ENCODE measurements at places on chromosomes 7 and 10.

- no peak for DNase-seq
These were observed 61.7 kb downstream of the VOPP1 start for GRCh38 chr7:55510621-55511020.

DNA sequence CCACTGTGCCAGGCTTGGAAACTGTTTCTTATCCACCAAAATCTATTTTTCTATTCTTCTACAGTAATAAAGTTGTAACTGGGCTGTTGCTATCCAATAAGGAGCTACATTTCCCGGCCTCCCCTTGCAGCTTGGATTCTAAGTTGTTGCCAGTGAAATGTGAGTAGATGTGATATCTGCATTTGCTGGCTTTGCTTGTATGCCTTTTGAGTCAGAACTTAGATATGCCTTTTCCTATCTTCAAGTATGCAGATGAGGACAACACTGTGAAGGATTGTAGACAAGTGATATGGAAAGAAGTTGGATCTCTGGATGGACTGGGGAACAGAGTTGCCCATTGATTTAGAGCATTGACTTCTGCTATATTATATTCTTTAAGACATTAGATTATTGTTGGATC lies 236.9 kb downstream of the REEP3 start:
- DNase-seq = no peak

GRCh38 chr7:15947754-15948153 lies 261.3 kb upstream of the MEOX2 start:
- DNase-seq = no peak

DNA sequence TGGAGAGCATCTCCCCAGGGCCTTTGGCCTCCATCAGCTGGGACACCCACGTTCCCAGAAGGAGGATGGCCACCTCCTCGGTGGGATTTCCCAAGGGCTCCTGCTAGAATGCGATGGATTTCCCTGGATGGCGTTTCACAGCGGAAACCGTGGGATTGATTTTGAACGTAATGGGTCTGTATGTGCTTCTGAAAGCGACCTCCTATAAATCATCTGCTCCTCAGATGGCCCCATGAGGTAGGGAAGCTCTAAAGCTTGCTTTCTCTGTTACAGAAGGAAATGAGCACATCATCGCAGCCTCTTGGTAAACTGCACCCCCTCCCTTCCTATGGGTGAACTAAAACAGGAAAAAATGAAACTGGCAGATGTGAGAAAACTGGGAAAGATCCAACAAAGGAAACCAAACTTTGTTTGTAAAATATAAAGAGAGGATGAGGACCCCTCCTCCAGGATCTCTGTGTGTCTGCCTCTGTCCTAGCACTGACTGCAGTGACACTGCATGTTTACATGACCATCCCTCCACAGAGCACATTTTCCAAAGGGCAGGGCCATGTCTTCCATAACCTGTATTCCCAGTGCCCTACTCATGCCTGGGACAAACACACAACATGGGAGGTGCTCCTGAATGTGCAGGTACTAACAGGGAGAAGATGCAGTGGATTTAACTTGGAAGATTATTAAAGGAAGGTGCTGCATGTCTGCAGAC lies 57.6 kb downstream of the LYZL1 start:
- DNase-seq = no peak

GRCh38 chr10:75916906-75917305 lies 485.5 kb downstream of the LRMDA start:
- no peak for DNase-seq

GRCh38 chr10:110919971-110920881 lies 822 bp downstream of the SHOC2 start:
- DNase-seq = no peak

GRCh38 chr10:72525277-72525676 lies 100.6 kb downstream of the MICU1 start:
- DNase-seq = no peak

DNA sequence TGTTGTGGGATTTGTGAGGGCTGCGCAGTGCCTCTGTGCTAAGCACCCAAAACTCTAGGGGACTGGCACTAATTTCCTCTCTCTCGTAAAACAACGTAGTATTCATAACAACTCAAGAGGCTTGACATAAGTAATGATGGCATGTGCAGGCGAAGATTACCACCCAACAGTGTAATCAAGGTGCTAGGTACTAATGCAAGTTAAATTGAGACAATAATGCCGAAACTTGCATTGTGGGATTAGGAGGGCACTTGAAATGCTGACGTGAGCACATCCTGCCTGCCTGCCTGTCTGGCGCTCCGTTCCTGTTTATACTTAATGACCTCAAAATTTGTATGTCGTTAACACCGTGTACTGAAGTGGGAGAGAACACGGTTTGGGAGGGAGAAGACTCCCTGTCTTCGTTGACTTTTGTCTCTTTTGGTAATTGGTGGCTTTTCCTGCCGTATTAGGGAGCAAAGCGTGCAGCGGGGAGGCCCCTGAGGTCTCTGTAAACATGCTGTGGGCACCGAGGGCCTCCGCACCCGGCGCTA lies 139.0 kb downstream of the MGMT start:
- DNase-seq = no peak

DNA sequence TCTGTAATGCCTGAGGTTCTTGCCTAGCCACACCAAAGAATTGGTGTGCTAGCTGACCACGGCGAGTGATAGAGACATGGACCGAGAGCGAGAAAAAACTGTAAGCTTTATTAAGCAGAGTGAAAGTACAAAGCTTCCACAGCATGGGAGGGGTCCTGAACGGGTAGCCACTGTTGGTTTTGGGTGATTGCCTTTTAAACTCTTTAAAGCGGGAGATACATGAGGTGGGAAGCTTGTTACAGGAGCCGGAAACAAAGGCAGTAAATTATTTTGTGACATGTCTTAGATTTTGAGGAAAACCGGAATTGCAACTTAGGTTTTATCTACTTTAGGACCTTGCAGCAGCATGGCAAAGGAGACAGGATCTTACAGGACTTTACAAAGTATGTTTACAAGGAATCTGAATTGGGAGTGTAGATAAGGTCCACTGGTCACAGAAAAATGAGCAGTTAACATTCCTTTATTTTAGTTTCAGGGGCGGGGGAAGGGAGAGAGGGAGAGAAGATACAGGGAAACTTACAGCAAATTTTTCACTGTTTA lies 252.7 kb upstream of the MBL2 start:
- DNase-seq = no peak

DNA sequence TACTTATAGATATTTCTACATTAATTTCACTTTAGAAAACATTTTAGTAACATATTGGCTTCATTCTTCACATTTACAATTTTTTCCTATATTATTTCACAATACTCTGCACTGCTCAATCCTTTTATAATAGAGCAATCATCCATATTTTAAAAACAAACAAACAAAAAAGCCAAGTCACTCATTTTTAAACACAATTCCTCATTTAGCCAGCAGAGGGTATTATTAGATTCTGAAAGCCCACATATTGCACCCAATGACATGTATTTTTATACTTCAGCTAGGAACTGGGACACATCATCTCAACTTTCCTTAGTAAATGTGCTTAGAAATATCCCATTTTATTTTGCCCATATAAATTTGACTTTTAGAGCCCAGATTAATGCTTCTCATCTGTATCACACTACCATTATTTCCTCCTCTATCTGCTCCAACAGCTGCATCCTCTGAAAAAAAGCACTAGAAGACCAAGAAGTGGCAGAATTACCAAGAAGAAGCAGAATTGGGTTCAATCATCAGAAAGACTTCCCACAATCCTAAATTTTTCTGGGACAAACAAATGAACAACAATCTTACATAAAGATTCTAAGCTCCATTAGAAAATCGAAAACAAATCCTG lies 29.5 kb downstream of the CTNNA3 start:
- DNase-seq = no peak

GRCh38 chr10:60434418-60435046 lies 44.9 kb upstream of the ANK3 start:
- peak; percentile 13 for DNase-seq

DNA sequence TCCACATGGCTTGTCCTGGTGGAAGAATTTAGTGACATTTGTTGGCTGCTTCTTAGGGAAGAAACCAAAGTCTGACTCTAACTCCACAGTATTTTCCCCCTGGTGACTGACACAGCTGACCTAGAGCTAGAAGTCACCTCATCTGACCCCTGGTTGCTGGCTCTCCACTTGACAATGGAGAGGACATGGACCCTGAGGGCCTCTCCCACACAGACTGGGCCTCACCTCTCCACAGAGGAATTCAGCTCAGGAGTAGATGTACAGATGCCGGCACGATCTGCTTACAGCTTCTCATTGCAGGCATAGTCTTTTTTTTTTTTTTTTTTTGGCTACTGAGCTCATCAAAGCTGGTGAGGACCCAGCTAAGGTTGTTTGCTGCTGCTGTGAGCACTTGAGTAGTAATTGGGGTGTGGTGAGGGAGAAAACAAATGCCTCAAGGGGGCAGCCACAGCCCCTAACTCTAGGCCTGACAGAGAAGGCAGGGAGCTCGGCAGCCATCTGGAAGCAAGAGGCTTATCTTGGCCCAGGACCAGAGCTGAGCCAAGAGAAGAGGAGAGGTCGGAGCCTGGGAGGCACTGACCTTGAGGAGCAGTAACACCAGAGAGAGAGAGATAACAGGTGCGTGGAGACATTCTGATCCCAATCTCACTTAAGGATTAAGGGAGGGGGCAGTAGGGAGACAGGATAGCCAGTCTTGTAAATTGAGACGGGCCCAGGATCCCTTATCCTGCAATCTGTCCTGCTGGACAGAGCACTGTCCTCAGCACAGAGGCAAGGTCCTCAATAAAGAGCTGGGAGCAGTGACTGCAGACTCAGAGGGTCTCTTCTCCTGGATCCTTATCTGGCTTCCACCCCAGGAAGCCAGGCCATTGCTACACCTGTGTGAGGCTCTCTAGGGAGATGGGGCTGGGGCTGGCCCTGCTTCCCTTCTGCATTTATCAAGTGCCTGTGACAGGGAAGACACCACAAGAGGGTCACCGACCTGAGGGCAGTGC lies 9.4 kb downstream of the PRSS58 start:
- no peak for DNase-seq

GRCh38 chr10:28676968-28677887 lies at the start of gene BAMBI:
BAMBI (plus strand) TSS chr10:28677521; CDS start chr10:28677898, 377 bp downstream.
- DNase-seq = peak; percentile 82

GRCh38 chr10:52074505-52075026 lies 239.5 kb upstream of the DKK1 start:
- no peak for DNase-seq

DNA sequence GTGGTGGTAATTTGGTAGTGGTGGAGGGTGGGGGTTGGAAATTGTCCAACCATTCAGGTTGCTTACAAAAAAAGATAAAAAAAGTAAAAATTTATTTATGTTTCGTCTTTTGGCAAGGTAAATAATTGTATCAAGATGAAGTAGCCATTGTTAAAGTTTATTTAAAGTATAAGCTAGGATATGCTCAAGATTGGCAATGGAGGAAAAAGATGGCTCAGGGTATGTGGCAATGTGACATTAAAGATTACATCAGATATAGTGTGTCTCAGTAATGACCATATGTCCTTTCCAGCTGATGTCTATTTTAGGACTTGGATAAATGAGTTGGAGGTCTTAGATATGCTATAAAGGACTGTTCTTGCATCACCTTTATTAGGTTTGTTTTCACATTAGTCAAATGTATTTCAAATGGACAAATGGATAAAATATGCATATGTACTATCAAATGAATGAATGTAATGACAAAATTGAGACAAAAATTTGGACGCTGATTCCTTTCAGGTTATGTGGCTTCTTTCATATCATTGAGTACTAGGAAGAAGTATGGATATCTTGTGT lies 60.9 kb downstream of the ST7 start:
- no peak for DNase-seq

DNA sequence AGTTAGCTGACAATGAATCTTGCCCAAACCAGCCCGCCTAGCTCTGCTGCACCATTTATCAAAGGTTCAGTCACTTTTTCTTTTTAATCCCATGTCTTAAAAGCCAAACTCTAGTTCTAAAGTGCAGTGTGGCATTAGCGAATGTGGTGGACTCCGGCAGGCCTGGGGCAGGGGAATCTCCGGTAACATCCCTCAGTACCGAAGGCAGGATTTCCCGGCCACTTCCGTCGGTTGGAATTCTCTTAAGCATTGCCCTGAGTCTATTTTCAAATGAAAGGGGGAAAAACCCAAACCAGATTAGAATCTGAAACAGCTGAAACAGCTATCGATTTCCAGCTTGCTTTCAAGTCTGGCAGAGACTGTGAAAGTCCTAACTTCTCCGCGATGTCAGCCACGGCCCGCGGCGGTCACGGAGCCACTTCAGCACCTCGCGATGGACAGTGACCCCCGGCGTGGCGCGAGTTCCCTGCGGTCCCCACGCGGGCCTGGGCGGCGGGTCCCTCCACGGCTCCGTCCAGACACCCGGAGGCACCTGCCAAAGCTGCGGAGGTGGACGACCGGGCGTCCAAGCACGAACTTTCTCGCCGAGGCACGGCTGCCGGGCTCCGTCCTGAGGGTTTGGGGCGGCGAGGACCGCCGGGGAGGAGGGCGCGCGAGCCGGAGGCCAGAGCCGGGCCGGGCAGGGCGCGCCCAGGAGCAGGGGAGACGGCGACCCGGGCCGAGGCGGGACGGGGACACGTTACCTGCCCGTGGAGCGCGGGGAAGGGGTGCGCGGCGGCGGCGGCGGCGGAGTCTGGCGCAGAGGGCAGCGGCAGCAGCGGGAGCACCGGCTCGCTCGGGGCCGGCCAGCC lies 745 bp downstream of the TCERG1L start:
- no peak for DNase-seq

DNA sequence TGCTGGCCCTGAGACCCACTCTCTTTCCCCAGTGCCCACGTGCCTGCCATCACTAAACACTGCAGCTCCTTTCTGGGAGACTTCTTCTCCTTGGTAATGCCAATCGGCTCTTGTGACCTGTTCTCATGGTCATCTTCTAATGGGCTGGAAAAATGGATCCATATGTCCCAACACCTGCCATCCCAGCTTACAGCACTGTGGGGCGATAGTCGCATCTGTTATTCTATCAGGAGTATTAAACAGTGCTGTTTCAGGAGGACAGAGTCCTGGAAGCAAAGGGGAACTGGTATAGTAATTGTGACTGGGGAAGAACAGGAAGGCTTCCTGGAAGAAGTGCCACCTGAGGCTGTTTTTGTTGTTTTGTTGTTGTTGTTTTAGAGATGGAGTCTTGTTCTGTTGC lies 411.2 kb downstream of the GLRX3 start:
- DNase-seq = no peak

- DNase-seq = no peak
These were observed 76.8 kb upstream of the NKX6-2 start for GRCh38 chr10:132862485-132863420.

DNA sequence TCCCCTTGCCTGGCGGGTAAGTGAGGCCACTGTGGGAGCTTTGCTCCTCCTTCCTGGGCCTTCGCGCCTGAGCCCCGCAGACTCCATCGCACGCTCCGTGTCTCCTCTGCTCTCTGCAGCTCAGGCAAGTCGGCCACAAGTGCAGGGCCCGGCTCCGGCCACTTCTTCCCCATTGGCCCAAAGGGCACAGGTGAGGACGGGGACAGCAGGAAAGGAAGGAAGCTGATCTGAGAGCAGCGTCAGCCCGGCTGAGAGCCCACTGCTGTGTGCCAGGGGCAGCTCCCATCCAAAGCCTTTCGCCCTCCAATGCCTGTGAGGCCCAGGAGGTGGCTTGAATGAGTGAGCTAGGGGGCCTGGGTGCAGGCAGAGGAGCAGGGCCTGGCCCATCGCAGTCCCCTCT lies 33.7 kb upstream of the RHEB start:
- DNase-seq = no peak
